Fibroblast of pulmonary artery (primary cell): ENCODE measurements at places on chromosomes 3 and 15.
A peak's percentile ranks its signal among the peaks of the same experiment; 100 is the strongest.

GRCh38 chr3:105423397-105423796, 56.7 kb downstream of the ALCAM start:
- no peak for DNase-seq

- DNase-seq: no peak
Observed at GRCh38 chr3:186308549-186308948, 53.5 kb downstream of the DGKG start.

DNA sequence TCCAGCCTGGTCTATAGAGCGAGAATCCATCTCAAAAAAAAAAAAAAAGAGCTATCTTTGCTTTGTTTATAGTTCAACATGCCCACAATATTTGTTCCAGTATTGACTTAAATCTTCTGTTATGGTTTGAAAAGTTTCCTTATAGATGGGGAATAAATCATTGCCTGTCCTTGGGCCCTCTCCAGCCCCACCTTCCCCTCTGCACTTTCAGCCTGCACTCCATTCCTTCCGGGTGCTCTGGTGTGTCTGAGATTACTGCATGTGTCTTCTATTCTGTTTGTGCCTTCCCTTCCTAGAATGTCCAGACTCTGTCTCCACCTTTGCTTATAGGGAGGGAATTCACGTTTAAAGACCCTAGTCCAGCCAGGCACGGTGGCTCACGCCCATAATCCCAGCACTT, 25.2 kb upstream of the GPX1 start:
- DNase-seq: no peak

GRCh38 chr3:70531063-70531657, 218.7 kb upstream of the MDFIC2 start:
- peak; percentile 62 for DNase-seq

GRCh38 chr15:100987143-100987542, 68.0 kb downstream of the LRRK1 start:
- peak; percentile 37 for DNase-seq

DNA sequence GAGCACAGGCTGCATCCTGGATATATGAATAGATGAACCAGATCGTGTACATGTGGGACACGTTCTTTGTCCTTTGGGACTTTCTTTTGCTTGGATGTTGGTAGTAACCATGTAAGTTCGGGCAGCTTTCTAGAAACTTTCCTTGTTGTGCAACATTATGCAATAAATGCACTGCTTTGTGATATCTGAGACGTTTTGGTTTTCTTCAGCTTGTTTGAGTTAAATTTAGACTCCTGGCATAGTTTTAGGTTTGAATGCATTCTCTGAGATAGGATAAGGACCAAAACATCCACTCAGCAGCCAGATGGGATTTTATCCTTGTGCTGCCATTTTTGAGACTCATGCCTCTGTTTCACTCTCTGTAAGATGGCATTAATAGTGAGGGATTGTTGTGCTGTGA, 158.9 kb downstream of the IGF1R start:
- DNase-seq: peak; percentile 92

- peak; percentile 50 for DNase-seq
Observed at GRCh38 chr3:81242871-81243270, 518.6 kb downstream of the GBE1 start.

DNA sequence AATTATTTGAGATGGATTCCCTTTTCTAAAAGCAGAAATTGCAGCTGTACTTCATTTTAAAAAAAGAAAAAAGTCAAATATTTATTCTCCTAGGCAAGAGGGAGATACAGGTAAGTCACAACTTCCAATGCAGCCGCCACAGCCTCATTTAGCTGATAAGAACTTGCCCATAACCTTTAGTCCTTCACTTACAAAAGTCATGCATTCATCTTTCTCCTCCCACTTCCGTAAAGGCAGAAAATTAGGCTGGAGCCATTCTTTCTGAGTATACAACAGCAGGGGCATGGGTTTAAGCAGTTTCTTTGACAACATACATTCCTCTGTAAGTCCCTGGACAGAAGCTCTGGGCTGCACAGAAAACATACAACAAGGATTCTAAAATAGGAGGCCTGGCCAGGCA, 4.3 kb downstream of the SUCLG2 start:
- DNase-seq: no peak

DNA sequence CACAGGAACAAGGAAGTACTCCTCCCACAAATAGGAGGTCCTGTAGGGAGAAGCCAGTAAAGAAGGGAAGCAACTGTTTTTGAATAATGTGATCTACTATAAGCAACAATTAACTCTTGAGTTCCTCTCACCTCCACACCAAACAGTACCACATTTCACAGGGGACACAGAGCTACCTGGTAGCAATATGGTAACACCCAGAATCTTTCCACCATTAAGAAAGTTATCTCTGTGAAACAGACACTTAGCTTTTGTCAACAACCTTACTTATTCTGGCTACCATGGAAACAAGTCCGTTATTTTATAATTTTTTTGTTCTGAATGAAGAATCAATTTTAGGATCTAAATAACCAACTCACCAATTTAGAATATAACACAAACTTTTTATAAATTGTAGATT, 49.5 kb downstream of the TBL1XR1 start:
- DNase-seq: no peak

DNA sequence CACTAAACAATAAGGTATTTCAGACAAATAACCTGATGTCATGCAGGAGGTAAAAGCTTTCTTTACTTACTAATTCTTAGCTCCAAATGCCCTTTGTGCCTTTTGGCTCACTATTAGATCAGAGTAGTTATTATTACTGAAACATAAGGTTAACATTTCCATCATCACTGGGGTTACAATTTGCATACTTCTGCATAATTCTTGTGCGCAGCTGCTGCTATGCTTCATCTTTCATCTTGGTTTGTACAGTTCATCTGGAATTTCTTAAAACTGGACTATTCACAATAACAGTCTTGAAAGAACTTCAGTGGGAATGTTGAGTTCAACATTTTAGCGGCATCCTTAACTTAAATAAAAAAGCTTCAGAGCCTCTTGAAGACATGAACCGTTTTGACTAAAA, 383.2 kb upstream of the ADAMTS9 start:
- no peak for DNase-seq

DNA sequence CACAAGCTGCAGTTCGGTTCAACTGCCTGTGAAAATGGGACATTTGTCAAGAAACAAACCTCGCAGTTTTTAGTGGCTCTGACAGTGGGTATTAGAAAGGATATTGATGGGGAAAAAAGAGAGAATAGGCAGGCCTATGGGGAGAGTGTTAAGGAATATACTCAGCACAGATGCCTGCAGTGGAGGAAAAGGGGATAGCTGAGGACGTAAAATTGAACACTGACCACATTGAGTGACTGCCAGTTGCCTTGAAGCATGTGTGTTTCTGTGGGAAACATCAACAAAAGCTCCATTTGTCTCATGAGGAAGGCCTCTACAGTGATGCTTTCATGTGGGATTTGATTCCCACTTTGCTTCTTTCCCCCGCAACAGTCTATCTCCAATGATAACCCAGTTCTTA, 1042.1 kb downstream of the TUSC7 start:
- DNase-seq: no peak

DNA sequence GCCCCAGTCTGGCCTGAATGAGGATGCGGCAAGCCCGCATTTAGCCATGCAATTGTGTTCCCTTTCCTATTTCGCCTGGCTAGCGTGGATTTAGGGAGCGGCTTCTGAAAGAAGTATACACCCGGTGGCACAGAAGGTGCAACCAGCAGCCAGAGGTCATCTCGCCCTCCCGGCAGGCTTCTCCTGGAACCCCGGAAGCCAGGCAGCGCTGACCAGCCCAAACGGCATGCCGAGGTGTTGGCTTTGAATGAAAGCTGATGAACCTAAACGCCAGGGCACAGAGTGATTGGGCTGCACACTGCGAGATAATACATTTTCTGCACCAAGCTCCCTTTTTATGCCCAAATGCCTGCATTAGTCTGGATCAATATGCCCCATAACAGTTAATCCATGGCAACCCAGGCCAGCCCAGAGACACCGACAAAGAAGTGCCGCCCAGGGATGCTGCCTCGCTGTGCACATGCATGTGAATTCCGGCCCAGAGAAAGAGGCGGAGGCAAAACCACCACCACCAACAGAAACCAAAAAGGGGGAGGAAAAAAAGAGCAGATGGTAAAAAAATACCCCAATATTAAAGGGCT, 1.4 kb downstream of the SRGAP3 start:
- no peak for DNase-seq

GRCh38 chr15:23548071-23548470, 17.4 kb upstream of the MKRN3 start:
- no peak for DNase-seq

- no peak for DNase-seq
Observed at GRCh38 chr15:35068846-35069475, 16.1 kb downstream of the NANOGP8 start.

DNA sequence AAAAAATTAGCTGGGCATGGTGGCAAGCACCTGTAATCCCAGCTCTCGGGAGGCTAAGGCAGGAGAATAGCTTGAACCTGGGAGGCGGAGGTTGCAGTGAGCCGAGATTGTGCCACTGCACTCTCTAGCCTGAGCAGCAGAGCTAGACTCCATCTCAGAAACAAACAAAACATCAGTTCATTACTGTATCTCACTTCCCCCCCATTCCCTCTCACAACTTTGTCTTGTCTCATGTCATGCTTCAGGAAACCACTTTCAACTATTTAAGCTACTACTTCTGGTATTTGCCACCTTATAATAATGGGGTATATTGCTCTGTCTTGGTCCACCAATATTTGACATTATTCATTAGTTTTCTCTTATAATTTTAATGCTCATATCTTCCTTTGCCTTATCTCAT, 26.2 kb downstream of the PIK3CA start:
- DNase-seq: no peak

- peak; percentile 38 for DNase-seq
Observed at GRCh38 chr15:87863152-87863551, 393.4 kb downstream of the NTRK3 start.

- DNase-seq: no peak
Observed at GRCh38 chr3:8359133-8359532, 142.5 kb upstream of the LMCD1 start.

DNA sequence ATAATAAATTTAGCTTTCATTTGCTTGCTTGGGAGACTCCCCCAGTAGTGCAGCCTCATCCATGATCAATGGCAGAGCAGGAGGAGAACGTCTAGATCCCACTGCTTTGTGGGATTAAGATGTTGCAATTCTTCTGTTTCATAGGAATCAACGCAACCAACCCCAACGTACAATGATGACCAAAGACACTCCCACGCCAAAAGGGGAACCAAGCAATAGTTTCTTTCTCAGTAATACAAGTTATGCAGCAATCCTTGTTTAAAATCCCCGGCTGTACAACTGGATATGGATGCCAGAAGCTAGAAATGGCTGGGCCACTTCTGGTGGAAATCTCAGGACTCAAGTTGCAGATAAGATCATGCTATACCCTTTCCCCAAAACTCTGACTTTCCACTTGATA, 411.2 kb downstream of the VPS13C start:
- DNase-seq: no peak

- DNase-seq: no peak
Observed at GRCh38 chr3:159839561-159840379, 148.9 kb upstream of the IL12A start.

GRCh38 chr3:4928277-4928789, 50.9 kb upstream of the BHLHE40 start:
- no peak for DNase-seq

DNA sequence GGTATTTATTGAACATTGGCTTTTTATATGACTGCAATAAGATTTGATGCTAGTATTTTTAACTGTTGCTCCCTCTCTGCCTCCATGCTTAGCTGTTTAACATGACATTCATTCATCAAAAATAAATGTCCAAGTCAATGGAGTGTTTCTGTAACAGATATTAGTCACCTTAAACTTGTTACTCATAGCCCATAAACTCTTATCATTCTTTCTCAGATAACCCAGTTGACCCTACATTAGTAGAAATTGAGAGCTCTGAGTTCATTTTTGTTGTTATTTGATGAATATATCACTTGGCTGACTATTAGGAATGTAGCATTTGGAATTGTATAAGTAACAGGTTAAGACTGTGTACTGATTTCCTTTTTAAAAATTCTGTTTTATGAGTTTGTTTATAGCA, 201.1 kb downstream of the UBE2E2 start:
- no peak for DNase-seq

DNA sequence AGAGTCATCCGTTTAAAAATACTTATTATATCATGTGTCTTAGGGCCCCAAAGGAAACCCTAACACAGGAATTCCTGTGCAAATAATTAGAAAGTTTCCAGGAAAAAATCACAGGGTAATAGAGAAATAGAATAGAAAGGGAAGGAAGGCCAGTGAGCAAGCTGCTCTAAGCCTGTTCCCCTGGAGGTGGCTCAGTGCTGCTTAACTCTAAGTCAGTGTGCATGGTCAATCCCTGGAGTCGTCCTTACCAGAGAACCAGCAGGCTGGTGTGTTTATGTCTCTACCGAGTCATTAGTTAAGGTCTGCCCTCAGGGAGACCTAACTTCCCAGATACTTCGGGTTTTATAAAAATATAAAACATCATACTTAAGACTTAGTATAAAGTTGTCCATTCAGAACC, 21.0 kb upstream of the MCF2L2 start:
- DNase-seq: peak; percentile 38

GRCh38 chr3:62131620-62132019, 241.7 kb downstream of the FEZF2 start:
- peak; percentile 50 for DNase-seq

DNA sequence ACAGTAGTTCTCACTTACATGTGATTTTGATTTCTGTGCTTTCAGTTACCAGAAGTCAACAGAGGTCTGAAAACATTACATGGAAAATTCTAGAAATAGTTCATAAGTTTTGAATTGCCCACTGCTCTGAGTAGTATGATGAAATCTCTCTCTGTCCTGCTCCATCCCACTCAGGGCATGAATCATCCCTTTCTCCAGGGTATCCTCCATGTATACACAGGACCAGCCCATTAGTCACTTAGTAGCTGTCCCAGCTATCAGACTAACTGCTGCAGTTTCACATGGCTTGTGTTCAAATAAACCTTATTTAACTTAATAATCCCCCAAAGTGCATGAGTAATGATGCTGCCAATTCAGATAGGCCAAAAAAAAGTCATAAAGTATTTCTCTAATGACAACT, 38.6 kb downstream of the EPHA3 start:
- DNase-seq: peak; percentile 81

DNA sequence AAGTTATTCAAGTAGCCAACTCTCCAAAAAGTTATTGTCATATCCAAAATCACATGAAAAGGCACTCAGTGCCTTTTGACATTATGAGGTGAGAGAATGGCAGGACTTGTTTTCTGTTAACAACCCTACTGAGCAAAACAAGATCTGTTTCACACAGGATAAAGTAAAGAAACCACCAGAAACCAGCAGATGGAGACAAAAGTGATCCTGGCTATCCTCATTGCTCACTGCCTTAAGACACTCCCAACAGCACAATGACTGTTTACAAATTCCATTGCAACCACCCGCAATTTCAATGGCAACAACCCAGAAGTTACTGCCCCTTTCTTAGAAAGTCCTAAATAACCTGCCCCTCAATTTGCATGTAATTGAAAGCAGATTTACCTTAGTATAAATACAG, 352.6 kb upstream of the NDN start:
- DNase-seq: no peak

- DNase-seq: no peak
Observed at GRCh38 chr3:188108703-188109412, 45.1 kb upstream of the LPP start.

DNA sequence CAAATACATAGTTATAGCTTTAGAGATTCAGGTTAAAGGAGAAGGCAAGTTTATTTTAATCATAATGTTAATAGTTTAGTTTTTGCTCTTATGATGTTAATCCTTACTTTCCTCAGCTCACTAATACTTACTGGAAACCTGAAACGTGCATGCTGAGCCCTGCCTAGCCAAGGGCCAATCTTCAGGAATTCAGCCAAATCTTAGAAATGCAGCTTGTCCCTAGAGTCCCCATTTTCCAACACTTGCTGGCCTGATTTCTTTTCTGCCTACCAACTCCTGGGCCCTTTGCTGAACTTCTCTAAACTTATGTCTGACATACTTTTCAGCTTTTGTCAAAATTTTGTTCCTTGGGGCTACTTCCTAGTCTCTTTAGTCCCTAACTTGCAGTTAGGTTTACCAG, 22.8 kb downstream of the BCHE start:
- DNase-seq: no peak
